ENCODE measurements at places on chromosomes 4 and X. TPM values are rescaled to one million over a fixed set of nuclear protein-coding genes. Genes with fewer than 3 reads are reported as not detected.

CLNK gene
- not detected for total RNA-seq

CDKL2 gene
- total RNA-seq: 0.30 TPM

SSX2 gene
- not detected for total RNA-seq

HDX gene
- 4.2 TPM for total RNA-seq

PNMA5 gene
- total RNA-seq: not detected

PNMA6A gene
- 1.1 TPM for total RNA-seq

DRP2 gene
- total RNA-seq: 0.15 TPM

Measured in epithelial cell of umbilical artery (primary cell).